ENCODE measurements at places on chromosomes 7 and 10.

GRCh38 chr10:89258881-89259280, 7.3 kb upstream of the LIPA start:
- no peak overlapping the region for H3K27ac ChIP-seq
- no peaks in the 10 kb centered on the region for H3K36me3 ChIP-seq
- no peaks in the 10 kb centered on the region for H3K27me3 ChIP-seq
- no peaks in the 10 kb centered on the region for H3K4me1 ChIP-seq

GRCh38 chr10:22693371-22693784, 21.0 kb downstream of the PIP4K2A start:
- H3K27me3 ChIP-seq, result no peaks in the 10 kb centered on the region
- no peak overlapping the region for H3K27ac ChIP-seq
- peaks cover 12% of the 10 kb centered on the region for H3K36me3 ChIP-seq
- H3K4me3 ChIP-seq, result no peak overlapping the region

GRCh38 chr10:75974080-75974479, 542.7 kb downstream of the LRMDA start:
- H3K4me3 ChIP-seq, result no peak overlapping the region
- no peak overlapping the region for H3K27ac ChIP-seq
- peaks cover 3% of the 10 kb centered on the region for H3K4me1 ChIP-seq
- no peaks in the 10 kb centered on the region for H3K27me3 ChIP-seq
- H3K36me3 ChIP-seq, result no peaks in the 10 kb centered on the region

DNA sequence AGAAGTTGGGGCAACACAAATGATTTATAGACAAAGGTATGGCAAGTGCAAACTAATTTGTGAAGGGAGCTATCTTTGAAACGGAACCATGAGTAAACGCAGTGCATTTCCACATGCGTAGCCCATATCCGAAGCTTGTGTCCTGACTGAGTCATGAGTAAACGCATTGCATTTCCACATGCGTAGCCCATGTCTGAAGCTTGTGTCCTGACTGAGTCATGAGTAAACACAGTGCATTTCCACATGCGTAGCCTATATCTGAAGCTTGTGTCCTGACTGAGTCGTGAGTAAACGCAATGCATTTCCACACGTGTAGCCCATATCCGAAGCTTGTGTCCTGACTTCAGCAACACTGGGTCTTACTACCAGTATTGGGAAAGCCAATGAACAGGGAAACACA, 95.0 kb downstream of the CELF2 start:
- DNase-seq, result no peak
- H3K4me1 ChIP-seq, result no peaks in the 10 kb centered on the region
- no peaks in the 10 kb centered on the region for H3K36me3 ChIP-seq
- H3K4me3 ChIP-seq, result no peak overlapping the region
- no peaks in the 10 kb centered on the region for H3K27me3 ChIP-seq

GRCh38 chr10:89644691-89644966, 413 bp downstream of the PANK1 start:
- H3K27me3 ChIP-seq, result no peaks in the 10 kb centered on the region
- H3K27ac ChIP-seq, result peak overlapping the region; percentile 88
- H3K36me3 ChIP-seq, result no peaks in the 10 kb centered on the region
- H3K4me1 ChIP-seq, result peaks cover 10% of the 10 kb centered on the region
- H3K4me3 ChIP-seq, result peak overlapping the region; percentile 93
- DNase-seq, result no peak

DNA sequence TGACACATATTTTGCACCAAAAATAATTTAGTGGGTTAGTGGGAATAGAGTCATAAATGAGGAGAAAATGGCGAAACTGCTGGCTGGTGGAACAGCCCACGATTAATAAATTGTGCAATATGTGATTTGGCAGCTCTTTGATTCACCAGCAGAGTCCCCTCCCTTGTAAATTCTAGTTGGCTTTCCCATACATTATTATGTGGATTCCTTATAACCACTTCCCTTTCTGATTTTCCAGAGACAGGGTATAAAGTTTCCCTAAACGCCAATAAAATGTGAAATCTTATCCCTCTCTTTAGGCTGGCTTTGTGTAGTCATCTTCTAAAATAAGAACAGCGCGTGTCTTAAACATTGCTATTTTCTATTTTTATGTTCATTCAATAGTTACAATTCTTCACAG, 149.4 kb upstream of the FERD3L start:
- no peak overlapping the region for H3K4me3 ChIP-seq
- no peaks in the 10 kb centered on the region for H3K27me3 ChIP-seq
- no peaks in the 10 kb centered on the region for H3K36me3 ChIP-seq
- H3K27ac ChIP-seq, result no peak overlapping the region
- H3K4me1 ChIP-seq, result no peaks in the 10 kb centered on the region

DNA sequence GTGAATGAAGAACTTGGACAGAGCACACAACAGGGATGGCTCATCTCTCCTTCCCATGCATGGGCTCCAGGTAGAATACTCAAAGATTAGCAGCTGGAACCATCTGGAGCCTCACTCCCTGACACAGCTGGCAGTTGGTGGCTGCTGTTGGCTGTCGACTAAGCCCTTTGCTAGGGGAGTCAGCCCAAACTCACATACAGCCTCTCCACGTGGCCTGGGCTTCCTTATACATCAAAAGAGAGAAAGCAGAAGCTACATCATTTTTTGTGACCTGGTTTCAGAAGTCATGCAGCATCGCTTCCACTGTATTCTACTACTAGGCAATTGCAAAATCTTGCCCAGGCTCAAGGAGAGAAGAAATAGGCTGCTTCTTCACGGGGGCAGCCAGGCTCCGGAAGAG, 24.4 kb downstream of the ASNS start:
- DNase-seq, result no peak
- H3K36me3 ChIP-seq, result peaks cover 4% of the 10 kb centered on the region
- no peaks in the 10 kb centered on the region for H3K27me3 ChIP-seq
- no peak overlapping the region for H3K4me3 ChIP-seq

DNA sequence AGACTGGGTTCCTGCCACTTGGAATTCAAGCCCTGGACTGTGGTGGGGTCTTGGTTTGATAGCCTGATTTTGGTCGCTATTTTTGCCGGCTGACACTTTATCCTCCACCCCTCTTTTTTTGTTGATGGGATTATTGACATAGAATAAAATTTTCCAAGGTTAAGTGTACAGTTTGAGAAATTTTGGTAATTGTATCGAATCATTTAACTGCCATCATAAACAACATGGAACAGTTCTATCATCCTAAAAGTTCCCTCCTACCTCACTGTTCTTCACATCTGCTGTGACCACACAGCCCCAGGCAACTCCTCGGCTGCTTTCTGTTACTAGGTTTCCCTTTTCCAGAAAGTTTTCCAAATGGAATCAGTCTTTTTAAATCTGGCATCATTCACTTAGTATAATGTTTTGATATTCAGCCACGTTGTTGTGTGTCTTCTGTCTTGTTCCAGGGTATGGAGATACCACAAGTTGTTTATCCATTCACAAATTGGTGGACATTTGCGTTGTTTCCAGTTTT, 50.6 kb upstream of the STEAP1B start:
- H3K4me3 ChIP-seq, result peak overlapping the region; percentile 76
- H3K4me1 ChIP-seq, result no peaks in the 10 kb centered on the region
- no peak for DNase-seq
- H3K27me3 ChIP-seq, result no peaks in the 10 kb centered on the region
- no peak overlapping the region for H3K27ac ChIP-seq

All from H1 (cell line).